HL-60 (cell line): ENCODE measurements at places on chromosomes 2 and 18.

DNA sequence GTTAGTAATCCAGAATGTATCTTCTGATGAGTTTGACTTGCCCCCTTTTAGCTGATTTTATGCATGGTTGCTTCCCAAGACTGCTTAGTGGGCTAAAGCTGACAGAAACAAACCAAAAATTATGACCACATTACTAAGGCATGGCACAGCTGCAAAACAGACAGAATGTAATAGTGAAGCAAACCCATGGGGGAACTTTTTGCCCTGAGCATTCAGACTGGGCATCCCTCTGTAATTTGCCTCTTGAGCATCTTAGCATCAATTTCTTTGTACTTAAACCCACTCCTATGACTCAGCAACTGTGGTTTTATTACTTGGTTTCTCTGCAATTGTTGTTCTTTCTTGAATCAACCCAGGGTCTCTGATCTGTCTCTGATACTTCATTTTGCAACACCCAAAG lies 487.3 kb upstream of the DCC start:
- DNase-seq, result no peak

GRCh38 chr2:63051042-63051794 lies 588 bp downstream of the OTX1 start:
- DNase-seq, result no peak

- no peak for DNase-seq
Observed at GRCh38 chr18:63832470-63832869, 55.0 kb upstream of the SERPINB2 start.

GRCh38 chr2:29613792-29614266 lies 307.6 kb downstream of the ALK start:
- no peak for DNase-seq

GRCh38 chr18:44682871-44683221 lies 2.2 kb downstream of the SETBP1 start:
- DNase-seq, result no peak

GRCh38 chr2:157526070-157526469 lies 82.2 kb upstream of the CYTIP start:
- DNase-seq, result no peak

DNA sequence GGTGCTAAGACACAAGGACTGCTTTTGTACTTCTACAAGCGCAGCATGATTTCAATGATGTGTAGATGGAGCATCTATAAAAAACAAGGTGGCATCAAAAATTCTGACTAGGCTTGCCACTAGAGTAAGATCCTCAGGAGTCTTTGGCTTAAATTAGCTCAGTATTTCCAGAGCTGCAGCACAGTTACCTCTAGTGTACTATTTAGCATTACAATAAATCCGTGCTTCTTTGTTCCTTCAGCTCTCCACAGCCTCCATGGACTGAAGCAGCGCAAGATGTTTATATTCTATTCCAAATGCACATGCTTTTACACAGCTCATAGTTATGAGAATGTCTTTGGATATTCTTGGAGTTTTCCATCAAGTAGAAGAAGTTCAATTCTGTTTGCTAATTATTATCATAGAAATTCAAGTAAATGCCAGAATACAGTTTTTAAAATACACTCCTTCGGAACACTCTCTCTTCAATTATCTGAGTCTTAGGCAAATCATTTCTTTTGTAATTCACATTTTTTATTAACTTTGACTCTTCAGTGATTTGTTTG lies 1133.0 kb upstream of the LRRTM1 start:
- DNase-seq, result no peak

DNA sequence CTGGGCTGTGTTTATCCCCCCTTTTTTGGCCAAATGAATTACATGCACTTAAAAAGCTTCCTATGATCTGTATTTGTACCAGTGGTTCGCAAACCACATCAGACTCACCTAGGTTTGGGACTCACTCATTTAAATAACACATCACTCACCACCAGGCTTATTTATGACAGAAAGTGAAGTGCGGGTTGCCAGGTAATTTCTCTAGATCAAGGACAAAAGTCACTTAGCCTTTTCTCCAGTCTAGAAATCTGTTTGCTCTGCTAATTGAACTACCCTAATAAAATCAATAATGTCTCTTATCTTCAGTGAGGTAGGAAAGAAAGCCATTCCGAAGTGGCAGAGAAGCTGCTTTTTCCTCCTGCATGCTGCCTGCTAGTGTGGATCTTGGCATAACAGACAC lies 88.1 kb upstream of the SLC8A1 start:
- DNase-seq, result no peak

- DNase-seq, result peak; percentile 64
Observed at GRCh38 chr18:63505566-63506335, 29.0 kb downstream of the SERPINB5 start.

GRCh38 chr2:216735086-216735485 lies 39.7 kb upstream of the IGFBP5 start:
- DNase-seq, result no peak
